ENCODE measurements at places on chromosomes 12 and 14. TPM values are rescaled to one million over a fixed set of nuclear protein-coding genes. Genes with fewer than 3 reads are reported as not detected.

The NELL2 gene
- not detected for total RNA-seq

GRCh38 chr12:57243521-57244311 is 7.3 kb downstream of the STAC3 start:
- H3K4me3 ChIP-seq, result peak overlapping the region; percentile 57
- peaks cover 24% of the 10 kb centered on the region for H3K4me1 ChIP-seq
- no peaks in the 10 kb centered on the region for H3K36me3 ChIP-seq

The EPYC gene
- total RNA-seq, result not detected

- H3K27me3 ChIP-seq, result no peaks in the 10 kb centered on the region
- H3K36me3 ChIP-seq, result no peaks in the 10 kb centered on the region
- peaks cover 4% of the 10 kb centered on the region for H3K4me1 ChIP-seq
Observed at GRCh38 chr14:50670196-50670865, 2.2 kb upstream of the SAV1 start.

The KCNA1 gene
- total RNA-seq, result not detected

DNA sequence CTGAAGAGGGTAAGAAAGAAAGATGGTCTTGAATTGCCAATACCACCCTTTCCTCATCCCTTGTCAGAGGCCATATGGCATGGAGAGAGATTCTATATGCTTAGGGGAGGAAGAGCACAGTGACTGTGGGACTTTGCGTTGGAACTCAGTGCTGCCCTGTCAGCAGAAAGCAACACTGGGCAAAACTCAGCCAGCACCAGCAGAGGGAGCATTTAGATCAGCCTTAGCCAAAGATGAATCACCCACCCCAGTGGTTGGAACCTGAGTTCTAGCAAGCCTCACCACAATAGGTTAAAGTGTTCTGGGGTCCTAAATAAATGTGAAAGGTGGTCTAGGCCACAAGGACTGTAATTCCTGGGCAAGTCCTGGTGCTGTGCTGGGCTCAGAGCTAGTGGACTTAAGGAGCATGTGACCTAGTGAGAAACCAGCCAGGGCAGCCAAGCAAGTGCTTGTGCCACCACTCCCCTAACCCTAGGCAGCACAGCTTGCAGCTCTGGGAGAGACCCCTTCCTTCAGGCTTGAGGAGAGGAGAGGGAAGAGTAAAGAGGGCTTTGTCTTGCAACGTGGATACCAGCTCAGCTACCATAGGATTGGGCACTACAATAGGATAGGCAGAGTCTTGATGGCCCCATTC is 11.4 kb upstream of the BCAT1 start:
- H3K4me3 ChIP-seq, result no peak overlapping the region
- H3K27me3 ChIP-seq, result no peaks in the 10 kb centered on the region
- DNase-seq, result no peak
- H3K36me3 ChIP-seq, result no peaks in the 10 kb centered on the region

DNA sequence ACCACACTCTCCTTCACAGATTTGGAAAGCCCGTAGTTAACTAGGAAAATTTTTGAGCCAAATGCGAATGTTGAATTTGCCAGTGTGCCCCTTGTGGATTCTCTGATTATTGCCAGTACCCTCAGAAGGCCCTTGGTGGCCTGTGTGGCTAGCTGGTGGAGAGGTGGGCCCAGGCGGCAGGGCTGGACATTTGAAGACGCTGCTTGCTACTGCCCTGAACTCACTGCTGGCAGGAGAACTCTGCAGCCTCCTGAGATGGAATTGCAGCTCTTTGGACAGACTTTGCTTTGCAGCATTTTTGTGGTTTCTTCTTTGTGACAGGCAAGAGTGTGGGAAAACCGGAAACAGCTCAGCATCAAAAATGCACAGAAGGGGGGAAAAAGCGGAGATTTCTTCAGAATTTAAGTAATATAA is 97.6 kb downstream of the TGFB3 start:
- H3K4me1 ChIP-seq, result no peaks in the 10 kb centered on the region
- no peak for DNase-seq
- peaks cover 6% of the 10 kb centered on the region for H3K36me3 ChIP-seq
- no peak overlapping the region for H3K4me3 ChIP-seq
- H3K27me3 ChIP-seq, result no peaks in the 10 kb centered on the region

The RFLNA gene
- total RNA-seq, result not detected

All from ascending aorta (tissue), 2 donors.